ENCODE measurements at places on chromosomes 12 and 14.

- DNase-seq = no peak
These were observed 57.9 kb upstream of the TMX1 start for GRCh38 chr14:51182131-51182565.

- no peak for DNase-seq
These were observed 73.1 kb upstream of the SLC38A2 start for GRCh38 chr12:46445551-46446235.

DNA sequence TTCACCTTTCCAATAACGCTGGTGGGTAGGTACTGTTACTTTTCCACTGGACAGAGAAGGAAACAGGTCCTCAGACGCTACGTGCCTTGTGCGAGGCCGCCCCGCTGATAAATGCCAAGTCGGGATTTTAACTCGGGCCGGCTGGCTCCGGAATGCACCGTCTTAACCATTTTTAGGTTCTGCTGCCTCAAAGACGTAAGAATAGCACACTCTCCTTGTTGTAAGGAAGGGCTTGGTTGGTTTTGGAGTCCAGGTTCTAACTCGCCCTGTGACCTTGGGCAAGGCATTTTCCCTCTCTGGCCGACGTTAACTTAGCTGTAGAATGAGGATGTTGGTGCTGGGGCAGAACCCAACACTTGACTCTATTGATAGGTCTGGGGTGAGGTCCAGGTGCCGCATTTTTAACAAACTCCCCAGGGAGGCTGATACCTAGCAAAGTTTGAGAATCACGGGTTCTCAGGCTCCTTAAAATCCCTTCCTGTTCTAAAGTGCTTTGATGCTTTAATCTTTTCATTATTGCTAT, 814 bp downstream of the ANKRD13A start:
- DNase-seq = peak; percentile 47

DNA sequence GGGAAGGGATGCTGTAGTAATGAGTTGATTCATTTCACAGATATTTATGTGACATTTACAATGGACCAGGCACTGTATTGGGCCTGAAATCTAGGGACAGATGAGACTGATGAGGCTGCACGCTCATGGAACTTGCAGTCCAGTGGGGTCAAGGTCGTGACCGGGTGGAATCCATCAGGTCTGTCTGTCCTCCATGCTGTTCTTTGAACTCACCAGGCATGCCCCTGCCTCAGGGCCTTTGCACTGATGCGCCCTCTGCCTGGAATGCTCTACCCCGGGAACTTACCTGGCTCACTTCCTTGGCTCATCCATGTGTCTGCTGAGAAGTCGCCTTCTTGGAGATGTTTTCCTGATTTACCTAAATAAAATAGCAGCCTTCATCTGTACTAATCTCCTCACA, 200.1 kb downstream of the VRK1 start:
- DNase-seq = no peak

DNA sequence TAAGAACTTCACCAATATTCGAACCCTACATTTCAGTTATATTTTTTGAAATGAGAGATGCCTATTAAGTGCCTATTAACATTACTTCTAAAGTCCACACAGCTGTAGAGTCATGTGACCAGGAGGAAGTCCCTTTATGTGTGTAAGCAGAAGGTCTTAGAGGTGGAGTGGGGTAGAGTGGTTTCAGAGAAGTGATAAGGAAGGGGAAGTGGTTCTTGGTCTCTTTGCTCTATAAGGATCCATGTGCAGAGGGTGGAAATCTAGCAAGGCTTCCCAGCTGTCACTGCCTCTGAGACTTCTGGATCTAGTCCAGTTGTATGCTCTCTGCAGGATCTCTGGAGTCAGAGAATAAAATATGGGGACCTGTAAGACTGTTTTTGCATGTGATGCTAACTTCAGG, 673.9 kb downstream of the FLRT2 start:
- DNase-seq = no peak

GRCh38 chr12:6328945-6329702, 12.8 kb downstream of the TNFRSF1A start:
- DNase-seq = no peak

- peak; percentile 66 for DNase-seq
These were observed 575 bp downstream of the TRAF3 start for GRCh38 chr14:102777711-102778337.

- DNase-seq = no peak
These were observed 139.6 kb downstream of the DYRK2 start for GRCh38 chr12:67788118-67788517.

DNA sequence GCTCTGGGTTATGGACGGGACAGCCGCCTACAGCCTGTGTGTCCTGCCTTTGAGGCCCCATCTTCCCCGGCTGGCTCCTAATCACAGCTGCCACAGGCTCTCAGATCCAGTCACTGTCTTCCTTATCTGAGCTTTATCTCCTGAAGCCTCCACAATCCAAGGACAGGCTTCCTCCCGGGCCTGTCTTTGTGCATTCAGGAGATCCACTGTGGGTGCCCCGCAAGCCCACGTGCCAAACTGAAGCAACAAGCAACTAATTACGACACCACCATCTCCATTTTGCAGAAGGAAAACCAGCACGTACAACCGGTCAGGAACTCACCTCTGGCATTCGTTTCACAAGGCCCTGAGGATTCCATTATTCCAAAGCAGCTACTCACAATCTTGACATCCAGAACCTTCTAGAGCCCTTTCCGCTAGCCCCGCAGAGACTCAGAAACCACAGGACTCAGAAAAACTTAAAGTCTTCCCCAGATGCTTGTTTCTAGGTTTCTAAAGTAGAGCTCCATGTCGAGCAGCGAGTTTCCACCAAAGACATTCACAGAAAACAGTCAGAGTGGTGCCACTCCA, 14.0 kb downstream of the SYNE3 start:
- DNase-seq = peak; percentile 47

GRCh38 chr14:103624860-103625259, 4.2 kb upstream of the KLC1 start:
- DNase-seq = peak; percentile 39

DNA sequence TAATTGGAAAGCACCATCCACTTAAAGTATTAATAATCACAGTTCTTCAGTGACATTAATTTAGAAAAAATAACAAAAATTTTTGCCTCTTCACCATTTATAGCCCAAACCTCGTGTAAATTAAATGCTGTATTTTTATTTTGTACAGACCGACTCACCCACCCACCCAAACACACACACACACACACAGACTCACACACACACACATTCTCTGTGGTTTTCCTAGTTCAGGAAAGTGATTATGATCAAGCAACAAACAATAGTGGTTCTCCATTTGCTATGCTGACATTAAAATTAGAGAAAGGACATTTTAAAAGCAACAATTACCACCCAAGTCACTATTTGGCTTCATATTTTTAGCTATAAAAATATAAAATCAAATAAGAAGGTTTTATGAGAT, 112.5 kb upstream of the FLRT2 start:
- no peak for DNase-seq

- DNase-seq = no peak
These were observed 34.4 kb upstream of the GALNT9 start for GRCh38 chr12:132363661-132364347.

- DNase-seq = peak; percentile 51
These were observed 4.7 kb downstream of the ANGEL1 start for GRCh38 chr14:76808011-76808410.

GRCh38 chr12:121958541-121959240, 40.3 kb downstream of the CFAP251 start:
- no peak for DNase-seq

DNA sequence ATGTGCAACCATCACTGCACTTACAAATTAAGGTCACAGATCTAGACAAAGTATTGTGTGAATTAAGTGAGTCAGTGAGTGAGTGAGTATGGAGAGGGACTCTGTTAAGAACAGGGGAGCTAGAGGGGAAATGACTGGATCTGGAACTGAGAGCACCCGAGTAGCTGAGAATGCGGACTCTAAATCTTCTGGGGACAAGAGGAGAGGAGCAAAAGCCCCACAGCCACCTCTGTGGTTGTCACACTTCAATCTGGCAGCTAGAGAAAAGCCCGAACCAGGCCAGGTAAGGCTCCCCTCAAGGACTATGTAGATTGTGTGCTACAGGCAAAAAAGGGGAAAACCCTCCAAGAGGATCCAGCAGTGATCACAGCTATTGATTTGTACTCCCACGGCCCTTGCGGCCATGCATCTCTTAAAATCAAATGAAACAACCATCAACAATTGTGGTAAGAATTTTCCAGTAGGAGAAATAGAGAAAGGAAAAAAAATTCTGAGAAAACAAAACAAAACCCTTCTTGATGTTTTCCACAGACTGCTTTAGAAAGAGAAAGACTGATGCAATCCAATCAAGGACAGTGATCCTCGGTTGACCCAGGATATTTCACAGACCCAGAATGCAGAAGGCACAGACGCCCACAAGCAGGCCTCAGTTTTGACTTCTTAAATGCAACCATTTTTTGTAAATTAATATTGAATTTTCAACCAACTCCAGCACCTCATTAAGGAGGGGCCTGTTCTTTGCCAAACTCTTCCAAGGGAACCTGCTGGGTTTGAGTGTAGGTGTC, 109.6 kb downstream of the SLC38A6 start:
- peak; percentile 57 for DNase-seq

DNA sequence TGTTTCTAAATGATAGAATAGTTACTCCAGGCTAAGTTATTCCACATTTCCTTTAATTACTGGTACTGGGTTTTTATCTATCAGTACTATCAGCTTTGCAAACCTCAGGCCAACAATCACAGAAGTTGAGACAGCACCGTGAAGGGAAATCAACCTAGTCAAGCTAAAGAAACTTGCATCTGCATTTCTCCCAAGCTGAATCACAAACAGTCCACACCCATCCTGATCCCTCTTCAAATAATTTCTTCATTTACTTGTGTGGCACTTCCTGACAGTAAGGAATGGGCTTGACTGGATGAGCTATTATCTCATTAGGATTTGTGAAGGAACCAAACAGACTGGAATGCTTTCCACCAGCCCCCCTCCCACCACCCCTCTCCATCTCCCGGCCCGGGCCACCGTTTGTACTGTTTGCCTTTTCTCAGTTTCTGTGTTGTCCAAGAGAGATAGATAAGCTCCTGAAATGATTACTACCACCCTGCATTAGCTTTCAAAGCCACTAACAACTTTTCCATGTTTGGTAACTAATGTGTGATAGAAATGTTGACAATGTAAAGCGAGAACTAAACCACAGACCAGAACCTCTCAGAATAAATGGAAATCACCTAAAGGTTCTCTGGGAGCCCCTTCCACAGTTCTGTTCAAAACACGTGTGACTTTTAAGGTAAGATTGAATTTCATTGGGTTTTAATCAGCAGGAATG, 236.3 kb downstream of the SLC25A21 start:
- DNase-seq = no peak

DNA sequence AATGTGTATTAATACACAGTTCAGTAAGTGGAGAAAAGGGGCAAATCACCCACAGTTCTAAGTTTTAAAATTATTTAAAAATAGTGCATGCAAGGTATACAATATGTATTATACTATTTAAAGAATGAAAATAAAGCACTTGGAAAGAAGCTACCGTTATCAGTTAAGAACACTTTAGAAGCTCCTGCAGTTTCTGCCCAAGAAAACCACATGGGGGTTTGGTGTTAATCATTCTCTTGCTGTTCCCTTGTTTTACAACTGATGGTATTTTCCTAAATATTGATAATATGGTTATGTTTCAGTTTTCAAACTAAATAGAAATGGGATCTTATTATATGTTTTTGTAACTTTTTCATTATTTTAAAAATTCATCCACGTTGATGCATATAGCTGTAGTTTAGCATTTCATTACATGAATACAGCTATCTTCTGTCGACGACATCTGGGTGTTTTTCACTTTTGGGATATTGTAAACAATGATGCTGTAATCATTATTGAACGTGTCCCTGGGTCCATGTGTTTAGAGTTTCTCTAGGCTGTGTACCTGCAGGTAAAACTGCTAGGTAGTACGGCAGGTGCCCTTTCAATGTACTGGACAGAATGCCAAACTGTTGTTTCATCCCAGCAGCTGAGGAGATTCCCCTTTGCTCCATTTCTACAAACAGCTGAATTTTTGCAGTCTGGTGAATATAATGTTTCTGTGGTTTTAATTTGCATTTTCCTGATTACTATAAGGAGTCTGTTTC, 64.1 kb downstream of the APPL2 start:
- DNase-seq = no peak

- DNase-seq = peak; percentile 56
These were observed 50.1 kb downstream of the KLRG1 start for GRCh38 chr12:9039397-9039977.

- DNase-seq = peak; percentile 99
These were observed at the start of gene WDR20 for GRCh38 chr14:102139286-102140026. Gene WDR20, plus strand, starts transcription at chr14:102139897. Its CDS starts 27 bp downstream, at chr14:102139924.

GRCh38 chr12:96015672-96016071, 19.5 kb upstream of the HAL start:
- DNase-seq = peak; percentile 46

DNA sequence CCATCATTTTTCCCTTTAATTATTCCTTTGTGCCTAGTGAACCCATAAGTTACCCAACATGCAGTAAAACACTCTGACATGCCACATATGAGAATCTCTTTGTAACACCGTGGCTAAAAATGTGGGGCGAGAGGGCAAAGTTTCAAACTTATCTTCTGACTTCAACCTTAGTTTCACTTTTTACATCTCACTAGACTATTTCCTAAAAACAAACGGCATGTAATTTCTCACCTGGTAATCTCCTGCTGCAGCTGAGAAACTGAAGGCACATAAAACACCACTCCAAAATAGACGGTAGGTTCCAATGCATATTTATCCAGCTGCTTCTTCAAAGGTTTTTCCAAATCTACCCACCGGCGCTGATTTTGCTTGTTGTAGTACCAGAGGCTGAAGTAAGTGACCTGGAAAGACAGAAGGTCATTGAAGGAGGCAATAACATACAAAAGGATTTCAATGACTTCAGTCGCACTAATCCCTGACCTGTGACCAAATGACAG, 37.9 kb downstream of the PTPN21 start:
- no peak for DNase-seq

GRCh38 chr14:37493606-37494005, 101.4 kb downstream of the FOXA1 start:
- DNase-seq = no peak

DNA sequence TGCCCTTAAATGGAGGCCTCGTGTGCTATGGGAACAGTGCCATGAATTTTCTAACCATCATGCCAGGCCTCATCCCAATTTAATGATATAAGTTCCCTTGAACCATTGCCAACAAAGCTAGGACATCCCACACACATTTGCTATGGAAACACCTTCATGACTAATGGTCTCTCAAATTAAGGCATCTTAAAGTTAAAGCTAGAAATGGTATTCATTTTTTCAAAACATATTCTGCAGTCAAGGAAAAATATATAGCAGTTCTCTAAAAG, 117.3 kb downstream of the BTG1 start:
- no peak for DNase-seq

DNA sequence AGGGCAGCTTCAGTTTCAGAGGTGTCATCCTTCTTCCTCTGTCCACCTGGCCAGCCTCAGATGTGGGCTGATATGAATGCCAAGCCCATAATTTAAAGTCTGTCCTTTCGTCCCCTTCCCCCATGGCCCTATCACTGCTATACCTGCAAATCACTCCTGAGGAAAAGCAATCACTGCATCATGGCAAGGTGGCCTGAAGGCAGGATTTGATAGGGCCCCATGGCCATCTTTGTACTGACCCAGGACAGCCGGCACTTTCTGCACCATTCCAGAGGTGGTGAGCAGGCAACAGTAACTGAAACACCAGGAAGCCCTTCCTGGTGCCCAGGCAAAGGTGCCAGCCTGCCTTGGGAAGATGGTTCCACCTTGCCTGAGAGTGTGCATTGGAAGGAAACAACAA, 60.8 kb downstream of the ANO2 start:
- no peak for DNase-seq
